GM04504 (cell line): ENCODE measurements at places on chromosomes 3 and 15.

DNA sequence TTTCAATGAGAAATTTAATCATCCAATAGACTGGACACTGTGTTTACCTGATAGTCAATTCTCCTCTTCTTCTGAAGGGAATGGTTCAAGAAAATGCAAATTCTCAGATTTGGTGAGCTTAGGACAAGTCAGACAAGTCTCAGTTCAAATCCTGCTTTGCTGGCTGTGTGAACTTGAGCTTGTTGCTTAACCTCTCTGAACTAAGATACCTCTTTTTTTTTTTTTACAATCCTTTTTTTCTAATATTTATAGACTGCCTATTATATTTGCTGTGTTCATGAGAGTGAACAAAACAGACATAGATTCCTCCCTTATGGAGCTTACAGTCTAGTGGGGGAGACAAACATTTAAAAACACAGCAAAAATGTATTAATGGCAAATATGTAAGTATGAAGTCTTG lies 8.2 kb upstream of the SLC28A1 start:
- DNase-seq = no peak

GRCh38 chr15:59148153-59148833 lies 43.3 kb downstream of the CCNB2 start:
- DNase-seq = no peak

GRCh38 chr15:74432968-74433591 lies 678 bp downstream of the SEMA7A start:
- no peak for DNase-seq

DNA sequence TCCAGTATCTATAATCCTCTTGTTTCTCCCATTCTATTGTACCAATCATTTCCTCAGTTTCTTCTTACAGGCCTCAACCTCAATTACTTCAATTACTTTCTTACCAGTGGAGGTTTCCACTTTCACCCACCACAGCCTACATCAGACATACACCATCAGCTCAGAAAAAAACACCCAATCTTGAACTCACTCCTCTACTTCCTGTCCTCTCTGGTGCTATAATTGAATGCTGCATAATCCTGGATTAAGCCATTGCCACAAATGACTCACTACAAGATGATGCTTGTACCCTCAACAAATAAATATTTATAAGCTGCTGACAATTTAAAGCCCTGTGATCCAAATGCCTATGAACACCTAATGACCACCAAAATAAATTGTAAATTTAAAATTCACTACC lies 18.5 kb downstream of the RYK start:
- no peak for DNase-seq

GRCh38 chr3:151268267-151269235 lies 9.8 kb downstream of the P2RY14 start:
- no peak for DNase-seq

- no peak for DNase-seq
Measured at GRCh38 chr15:50943638-50944037, 35.2 kb downstream of the AP4E1 start.

DNA sequence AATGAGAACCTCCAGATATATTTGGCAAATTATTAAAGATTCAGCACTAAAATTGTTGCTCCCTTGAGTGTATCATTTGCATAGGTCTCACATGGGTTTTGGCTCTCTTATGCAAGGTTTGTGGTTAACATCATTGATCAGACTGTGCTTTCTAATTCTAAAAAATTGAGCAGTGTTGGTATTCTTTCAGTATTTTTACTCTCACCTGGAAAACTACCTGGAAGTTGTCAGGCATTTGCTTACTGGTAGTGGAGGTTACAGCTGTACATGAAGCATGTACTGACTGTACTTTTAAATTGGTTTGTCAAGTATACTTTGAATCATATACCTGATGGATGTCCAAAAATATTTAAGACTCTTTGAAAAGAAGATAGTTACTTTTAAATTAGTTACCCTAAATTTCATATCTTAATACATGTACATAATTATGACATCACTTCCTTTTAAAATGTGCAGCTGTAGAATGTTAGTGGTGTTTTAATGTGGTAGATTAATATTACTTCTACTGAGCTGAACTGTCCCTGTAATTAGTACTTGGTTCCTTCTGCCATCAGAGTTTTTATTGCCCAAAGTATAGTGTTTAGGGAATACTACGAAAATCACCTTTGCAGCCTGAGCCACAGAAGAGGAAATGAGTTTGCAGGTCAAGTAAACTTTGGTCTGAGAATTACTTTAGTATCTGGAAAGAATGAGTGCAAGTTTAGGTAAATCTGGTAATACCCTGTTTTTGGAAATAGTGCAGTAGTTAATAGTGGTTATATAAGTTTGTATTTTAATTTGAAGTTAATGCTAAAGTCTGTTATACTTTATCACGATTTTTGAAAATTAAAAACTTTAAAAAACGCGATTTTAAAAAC lies 2.8 kb downstream of the CHD2 start:
- no peak for DNase-seq

GRCh38 chr3:46512191-46512749 lies 14.5 kb downstream of the RTP3 start:
- no peak for DNase-seq

- no peak for DNase-seq
Measured at GRCh38 chr15:98232761-98233160, 272.3 kb downstream of the ARRDC4 start.

DNA sequence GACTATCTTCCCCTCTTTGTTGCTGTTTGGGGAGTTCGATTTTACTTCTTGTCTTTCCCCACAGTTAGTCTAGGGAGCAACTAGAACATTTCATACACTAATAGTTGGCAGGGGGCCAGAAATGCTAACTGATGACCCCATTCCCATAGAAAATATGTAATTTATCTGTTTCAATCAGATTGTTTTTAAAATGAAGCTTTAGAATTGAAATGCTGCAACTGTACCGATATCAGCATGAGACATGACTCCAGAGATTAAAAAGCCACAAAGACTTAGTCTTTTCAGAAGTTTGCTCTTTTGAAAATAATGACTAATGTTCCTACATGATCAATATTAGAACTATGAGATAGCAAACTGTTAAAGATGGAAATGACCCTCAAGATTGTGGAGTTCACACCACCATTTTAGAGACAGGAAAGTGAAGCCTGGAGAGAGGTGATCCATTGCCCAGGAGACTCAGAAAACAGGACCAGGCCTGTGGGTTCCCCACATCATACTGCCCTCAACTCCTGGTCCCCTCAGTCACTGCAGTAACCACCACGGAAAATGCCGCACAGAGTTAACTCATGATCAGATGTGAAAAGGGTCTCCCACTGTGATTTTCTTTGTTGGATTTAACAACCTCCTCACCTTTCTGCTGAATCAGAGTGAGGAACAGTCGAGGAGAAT lies 130.3 kb downstream of the CHDH start:
- DNase-seq = no peak

DNA sequence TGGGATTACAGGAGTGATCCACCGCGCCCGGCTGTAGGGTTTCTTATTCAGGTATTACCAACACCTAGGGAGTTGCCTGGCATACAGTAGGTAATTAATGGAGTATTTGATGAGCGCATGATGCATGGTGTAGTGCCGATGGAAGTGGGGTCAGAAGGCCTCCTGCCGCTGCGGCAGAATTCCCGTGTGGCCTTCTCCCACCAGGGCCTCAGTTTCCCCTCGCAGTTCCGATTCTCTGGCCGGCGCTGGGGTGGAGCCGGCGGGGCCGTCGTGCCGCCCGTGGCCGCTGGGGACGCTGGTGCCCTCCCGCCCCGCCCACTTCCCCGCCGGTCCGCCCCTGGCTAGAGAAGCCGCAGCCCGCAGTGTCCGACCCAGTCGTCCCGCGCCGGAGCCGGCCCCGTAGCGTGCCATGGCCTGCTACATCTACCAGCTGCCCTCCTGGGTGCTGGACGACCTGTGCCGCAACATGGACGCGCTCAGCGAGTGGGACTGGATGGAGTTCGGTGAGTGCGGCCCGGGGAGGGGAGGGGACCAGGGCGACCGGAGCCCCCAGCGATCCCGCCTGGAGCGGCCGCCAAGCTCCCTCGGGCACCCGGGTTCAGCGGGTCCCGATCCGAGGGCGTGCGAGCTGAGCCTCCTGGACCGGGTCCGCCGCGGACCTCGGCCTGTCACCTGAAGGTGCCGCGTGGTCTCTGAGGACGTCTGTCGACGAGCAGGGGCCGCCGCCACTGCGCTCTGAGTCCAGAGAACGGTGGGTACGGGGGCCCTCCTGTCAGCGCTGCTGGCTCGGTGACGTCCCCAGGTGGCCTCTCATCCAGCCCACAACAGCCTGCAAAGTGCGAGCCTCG lies at the start of gene IRAK2:
IRAK2 (plus strand) TSS at position 374 of the 848 bp plus-strand sequence; CDS start at position 410, 36 bp downstream.
- DNase-seq = no peak

GRCh38 chr15:32099956-32100684 lies 69.8 kb downstream of the CHRNA7 start:
- DNase-seq = no peak

DNA sequence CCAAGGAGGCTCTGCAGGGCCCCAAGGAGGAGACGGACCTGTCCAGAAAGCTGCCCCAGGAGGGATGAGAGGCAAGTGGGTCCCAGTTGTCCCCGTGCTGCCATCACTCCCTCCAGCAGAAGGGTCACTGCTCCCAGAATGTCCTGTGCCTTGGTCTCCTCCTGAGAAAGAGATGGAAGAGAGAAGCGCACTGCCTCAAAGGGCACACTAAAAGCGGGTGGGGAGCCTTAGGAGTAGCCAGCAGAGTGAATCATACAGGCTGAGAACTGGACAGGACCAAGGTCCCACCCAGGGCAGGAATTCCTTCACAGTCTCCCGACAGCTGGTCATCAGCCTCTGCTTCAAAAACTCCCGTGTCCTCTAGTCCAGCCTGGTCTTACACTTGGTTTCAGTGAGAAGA lies 4.6 kb downstream of the THPO start:
- no peak for DNase-seq

- no peak for DNase-seq
Measured at GRCh38 chr15:68417897-68418296, 14.1 kb downstream of the ITGA11 start.

GRCh38 chr15:45794304-45794703 lies 159.5 kb downstream of the SQOR start:
- no peak for DNase-seq

DNA sequence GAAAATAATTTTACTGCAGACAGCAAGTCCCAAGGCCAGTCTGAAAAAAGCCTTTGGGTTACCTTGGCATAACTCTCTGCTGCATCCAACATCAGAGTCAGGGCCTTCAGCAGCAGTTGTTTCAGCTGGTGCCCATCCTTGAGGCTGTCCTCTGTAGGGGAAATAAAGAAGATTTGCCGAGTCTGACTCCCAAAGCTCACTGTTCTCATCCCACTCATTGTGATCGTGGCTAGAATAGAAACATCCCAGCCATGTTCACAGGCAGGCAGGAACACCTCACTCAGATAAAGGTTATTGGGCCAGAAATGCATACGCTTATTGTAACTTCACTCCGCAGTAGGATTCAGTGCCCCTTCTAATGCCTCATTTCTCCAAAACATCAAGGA lies 29.2 kb downstream of the EIF3J start:
- DNase-seq = no peak

DNA sequence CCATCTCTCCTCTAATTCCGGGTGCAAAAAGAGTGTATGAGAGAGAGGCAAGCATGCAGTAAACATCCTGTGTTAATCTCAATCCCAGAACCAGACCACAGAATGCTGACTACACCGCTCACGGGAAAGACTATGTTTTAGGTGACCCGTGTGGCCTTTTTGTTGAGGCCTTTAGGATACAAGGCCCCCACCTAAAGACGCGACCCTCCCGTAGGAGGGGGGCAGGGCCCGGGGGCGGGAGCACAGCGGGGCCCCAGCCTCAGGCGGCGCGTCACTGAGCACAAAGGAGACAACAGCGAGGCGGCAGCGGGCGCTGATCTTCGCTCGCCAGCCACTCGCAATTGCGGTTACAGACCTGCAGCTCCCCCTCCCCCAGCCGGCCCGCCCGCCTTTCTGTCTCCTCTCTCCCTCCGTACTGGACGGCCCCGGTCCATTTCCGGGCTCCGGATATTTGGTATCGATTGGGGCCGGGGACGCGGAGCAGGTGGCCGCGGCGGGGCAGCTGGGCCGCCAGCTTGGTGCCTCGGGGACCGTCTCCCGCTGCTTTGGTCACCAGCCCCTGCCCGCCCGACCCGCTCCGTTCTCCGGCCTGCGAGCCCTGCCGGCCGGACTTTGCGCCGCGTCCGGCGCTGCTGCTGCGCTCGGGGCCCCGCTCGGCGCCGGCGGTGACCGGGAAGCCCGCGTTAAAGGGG lies at the start of gene CCDC50:
CCDC50 (plus strand) TSS at position 433 of the 692 bp plus-strand sequence. CDS start 281 bp downstream, outside the sequence.
- DNase-seq = peak; percentile 41

DNA sequence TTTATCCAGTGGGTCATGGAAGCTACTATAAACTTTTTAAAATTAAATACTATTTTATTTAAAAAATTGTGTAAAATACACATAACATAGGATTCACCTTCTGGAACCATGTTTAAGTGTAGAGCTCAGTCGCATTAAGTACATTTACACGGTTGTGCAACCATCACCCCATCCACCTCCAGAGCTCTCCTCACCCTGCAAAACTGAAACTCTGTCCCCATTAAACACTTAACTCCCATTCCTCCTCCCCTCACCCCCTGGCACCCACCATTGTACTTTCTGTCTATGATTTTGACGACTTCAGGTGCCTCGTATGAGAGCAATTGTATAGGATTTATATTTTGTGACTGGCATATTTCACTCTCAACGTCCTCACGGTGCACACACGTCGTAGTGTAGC lies 70.7 kb downstream of the APBA2 start:
- no peak for DNase-seq

GRCh38 chr3:17913359-17913758 lies 170.9 kb upstream of the TBC1D5 start:
- no peak for DNase-seq

DNA sequence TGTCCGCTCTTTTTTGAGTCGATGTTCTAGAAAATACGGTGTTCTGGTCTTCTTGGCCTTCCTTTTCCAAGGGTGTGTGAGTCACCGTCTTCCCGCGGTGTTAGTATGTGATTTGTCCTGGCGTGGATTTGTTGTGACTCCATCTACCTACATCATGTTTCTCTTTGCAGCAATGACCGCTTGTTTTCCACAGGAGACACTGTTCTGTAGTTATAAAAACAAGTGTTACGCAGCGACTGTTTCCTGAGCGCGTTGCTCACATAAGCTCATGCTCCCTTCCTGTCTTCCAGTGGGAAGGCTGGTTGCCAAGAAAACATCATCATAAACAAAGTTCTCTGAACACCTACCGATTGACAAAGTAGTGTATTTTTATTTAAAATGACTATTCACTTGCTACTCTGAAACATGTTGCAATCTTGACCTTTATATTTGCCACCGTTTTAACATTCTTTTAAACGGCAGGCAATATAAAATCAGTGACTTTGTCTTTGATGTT lies 19.0 kb downstream of the USP13 start:
- DNase-seq = no peak

GRCh38 chr15:77243716-77244401 lies 172.9 kb upstream of the TSPAN3 start:
- DNase-seq = no peak

DNA sequence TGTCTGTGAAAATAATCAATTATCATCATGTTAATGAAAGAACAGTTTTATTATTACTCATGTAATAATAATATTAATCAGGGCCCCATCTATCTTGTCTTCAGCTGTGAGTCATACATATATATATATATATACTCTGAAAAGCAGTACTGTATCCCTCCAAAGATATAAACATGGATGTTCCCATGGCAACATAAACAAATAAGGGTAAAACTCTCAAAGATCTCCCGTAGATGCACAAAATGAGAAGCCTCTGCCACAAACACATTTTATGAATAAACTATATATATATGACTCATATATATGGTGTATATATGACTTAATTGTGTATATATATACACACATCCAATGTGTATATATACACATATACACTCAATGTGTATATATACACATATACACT lies 163.8 kb upstream of the ARHGEF26 start:
- DNase-seq = no peak
